ENCODE measurements at places on chromosomes 2 and 18.

DNA sequence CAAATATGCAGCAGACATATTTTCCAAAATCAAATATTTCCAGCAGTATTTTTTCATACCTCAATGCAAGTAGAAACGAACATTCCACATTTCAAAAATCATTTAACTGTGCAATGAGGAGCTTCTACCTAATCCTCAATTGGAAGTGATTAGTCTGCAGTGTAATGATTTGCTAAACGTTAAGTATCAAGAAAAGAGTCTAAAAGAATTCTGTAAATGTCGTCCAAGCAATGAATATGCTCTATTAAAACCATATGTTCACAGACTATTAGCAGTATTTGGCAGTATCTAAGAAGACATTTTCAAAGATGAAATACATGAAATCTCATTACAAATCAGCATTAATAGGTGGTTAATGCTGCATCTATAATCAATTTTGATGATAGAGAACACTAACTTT is 15.9 kb downstream of the DYM start:
- no peak for DNase-seq

DNA sequence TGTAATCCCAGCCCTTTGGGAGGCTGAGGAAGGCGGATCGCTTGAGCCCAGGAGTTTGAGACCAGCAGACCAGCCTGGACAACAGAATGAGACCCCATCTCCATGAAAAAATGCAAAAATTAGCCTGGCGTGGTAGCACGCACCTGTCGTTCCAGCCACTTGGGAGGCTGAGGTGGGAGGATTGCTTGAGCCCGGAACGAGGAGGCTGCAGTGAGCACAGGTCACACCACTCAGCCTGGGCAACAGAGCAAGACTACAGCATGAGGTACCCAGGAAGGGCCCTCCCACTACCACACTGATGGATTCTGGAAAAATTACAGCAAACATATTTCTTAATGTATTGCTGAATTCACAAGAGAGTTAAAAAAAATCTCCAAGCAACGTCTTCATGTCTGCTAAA is 56.3 kb upstream of the HPCAL1 start:
- no peak for DNase-seq

GRCh38 chr18:13398631-13399030 is 180.1 kb downstream of the LDLRAD4 start:
- DNase-seq, result no peak

- DNase-seq, result peak; percentile 75
Observed at GRCh38 chr2:112155331-112156151, 17.4 kb downstream of the FBLN7 start.
